ENCODE measurements at places on chromosomes 7 and 10.

DNA sequence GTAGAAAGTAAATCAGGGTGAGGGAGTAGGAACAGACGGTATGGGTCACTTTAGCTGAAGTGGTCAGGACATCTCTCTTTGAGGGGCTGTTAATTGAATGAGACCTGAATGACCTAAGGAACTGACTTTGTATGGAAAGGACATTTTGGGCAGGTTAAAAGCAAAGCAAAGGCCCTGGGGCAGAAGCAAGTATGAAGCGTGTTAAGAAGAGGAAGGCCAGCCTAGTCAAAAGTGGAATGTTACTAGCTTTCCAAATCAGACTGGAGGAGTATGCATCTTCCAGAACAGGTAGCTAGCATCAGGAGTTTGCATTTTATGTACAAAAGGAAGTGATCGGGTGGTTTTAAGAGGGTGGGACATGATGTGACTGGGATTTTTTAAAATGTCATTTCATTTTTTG lies 70.9 kb upstream of the PCGF5 start:
- no peak for DNase-seq

DNA sequence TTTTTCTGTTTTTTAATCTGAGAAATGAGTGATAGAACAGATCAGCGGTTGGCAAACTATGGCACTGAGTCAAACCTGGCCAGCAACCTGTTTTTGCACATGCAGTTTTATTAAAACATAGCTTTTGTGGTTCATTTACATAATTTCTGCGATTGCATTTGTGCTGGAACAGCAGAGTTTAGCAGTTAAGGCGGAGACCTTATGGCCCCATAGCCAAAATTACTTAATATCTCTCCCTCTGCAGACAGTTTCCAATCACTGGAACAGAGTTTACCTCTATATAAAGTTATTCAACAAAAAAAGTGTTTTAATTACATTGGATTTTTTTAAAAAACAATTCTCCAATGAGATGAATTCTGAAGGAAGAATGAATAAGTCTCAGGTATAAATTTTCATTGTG lies 212.1 kb downstream of the DGKB start:
- no peak for DNase-seq

- DNase-seq, result no peak
Measured at GRCh38 chr10:112491144-112491543, 44.1 kb downstream of the VTI1A start.

DNA sequence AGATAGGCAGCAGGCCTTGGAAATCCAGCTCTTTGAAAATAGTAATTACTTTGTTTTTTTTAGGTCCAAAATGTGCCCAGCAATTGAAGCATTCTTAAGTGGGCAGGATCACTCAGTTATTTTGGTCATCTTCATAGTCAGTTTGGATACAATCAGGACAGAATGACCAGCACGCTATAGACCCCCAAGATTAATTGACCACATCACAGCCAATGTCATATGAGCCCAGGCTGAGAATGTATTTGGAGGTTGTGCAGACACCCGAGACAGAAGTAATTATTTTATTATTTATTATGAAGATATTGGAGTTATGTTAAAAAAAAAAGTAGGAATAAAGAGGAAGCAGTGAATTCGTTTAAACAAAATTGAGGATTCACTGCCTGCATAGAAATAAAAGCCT lies 93.3 kb upstream of the PFKP start:
- no peak for DNase-seq

- no peak for DNase-seq
Measured at GRCh38 chr7:87885018-87885417, 8.7 kb downstream of the DBF4 start.

GRCh38 chr7:100607111-100607510 lies 4.9 kb downstream of the PCOLCE start:
- DNase-seq, result no peak

GRCh38 chr10:44955413-44956070 lies 4.1 kb upstream of the RASSF4 start:
- DNase-seq, result no peak

- no peak for DNase-seq
Measured at GRCh38 chr7:38938589-38938988, 29.6 kb upstream of the VPS41 start.

GRCh38 chr10:5538446-5538845 lies 13.7 kb downstream of the CALML3 start:
- DNase-seq, result no peak

GRCh38 chr7:33748793-33749192 lies 156.5 kb upstream of the BMPER start:
- no peak for DNase-seq

- no peak for DNase-seq
Measured at GRCh38 chr10:111087331-111087756, 10.5 kb downstream of the ADRA2A start.

DNA sequence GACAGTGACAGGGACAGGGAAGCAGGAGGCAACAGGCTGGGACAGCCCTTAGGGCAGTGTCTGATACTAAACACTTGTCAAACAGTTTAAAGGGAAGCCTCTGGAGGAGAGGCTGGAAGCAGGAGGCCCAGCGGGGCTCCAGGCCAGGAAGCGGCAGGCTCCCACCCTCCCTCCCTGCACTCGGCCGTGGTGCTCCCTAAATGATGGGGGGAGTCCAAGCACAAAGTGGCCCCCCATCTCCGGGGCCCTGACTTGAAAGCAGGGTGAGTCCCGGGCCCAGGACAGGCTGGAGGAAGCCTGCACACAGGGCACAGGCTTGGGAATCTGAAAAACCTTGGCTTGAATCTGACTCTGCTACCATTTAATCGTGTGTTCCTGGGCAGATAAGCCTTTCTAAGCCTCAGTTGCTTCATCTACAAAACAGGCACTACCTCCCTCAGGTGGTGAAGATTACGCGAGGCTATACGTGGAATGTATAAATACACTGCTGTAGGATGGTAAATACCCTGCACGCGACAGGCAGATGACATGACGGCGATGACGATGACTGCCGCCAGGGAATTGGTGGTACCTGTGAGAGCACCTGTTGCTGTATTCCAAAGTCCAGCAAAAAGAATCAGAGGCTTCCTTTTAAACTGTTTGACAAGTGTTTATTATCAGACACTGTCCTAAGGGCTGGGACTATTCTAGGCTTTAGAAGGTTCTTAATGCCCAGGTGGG lies 34.1 kb downstream of the GBX1 start:
- DNase-seq, result no peak

- no peak for DNase-seq
Measured at GRCh38 chr7:25359471-25360059, 131.3 kb upstream of the NPVF start.

- no peak for DNase-seq
Measured at GRCh38 chr10:132098539-132099388, 33.0 kb downstream of the JAKMIP3 start.

DNA sequence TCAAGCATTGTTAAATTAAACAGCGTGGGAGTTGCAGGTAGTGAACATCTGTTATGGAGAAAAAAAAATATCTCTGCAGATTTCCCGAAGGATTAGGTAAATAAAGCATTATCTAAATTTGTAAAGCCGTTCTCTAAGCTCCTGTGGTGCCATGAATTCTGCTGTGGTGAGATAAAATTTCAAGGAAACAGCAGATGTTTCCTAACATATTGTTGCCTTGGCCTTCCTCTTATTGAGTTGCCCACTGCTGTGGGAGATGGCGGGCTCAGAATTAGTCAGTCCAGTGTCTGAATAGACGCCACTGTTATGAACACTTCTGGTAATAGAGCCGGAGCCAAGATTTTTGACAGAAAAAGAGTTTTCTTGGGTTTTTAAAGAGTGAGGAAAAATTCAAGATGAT lies 82.6 kb upstream of the ELMO1 start:
- no peak for DNase-seq

GRCh38 chr10:133378251-133379096 lies 588 bp upstream of the PAOX start:
- no peak for DNase-seq

- DNase-seq, result no peak
Measured at GRCh38 chr7:127396184-127396583, 3.7 kb upstream of the ZNF800 start.

DNA sequence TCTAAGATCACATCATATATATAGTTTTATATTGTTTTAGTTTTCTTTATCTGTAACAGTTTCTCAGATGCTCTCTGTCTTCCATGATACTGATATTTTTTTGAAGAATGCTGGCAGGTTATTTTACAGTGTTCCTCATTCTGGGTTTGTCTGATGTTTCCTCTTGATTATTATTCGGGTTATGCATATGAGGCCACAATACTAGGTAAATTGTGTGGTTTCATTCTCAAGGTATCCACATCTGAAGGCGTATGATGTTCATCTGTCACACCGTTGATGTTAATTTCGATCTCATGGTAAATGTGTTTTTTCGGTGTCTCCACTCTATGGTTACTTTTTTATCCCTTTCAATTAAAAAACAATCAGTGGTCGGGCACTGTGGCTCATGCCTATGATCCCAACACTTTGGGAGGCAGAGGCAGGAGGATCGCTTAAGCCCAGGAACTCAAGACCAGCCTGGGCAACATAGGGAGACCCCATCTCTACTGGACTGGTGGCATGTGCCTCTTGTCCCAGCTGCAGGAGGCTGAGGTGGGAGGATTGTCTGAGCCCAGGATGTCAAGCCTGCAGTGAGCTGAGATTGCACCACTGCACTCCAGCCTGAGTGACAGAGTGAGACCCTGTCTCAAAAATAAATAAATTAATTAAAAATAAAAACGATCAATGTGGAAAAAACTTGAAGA lies 108.9 kb downstream of the TPST1 start:
- no peak for DNase-seq

DNA sequence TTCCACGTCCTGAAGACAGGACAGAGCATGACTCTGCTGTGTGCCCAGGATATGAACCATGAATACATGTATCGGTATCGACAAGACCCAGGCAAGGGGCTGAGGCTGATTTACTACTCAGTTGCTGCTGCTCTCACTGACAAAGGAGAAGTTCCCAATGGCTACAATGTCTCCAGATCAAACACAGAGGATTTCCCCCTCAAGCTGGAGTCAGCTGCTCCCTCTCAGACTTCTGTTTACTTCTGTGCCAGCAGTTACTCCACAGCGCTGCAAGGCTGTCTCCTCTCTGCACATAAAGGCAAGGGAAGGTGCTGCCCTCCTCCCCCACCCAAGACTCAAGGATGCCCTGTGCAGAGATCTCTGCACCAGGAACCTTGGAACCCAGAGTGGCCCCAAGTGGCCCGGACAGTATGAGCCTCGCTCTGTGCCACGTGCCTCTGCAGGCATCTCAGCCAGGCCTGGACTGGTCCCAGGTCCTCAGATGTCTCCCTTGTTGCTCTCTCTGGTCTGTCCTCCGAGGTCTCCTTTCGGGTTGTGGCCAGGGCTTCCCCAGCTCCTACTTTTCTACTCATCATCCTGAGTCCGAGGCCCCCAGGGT lies 230.3 kb upstream of the PRSS58 start:
- no peak for DNase-seq

- DNase-seq, result no peak
Measured at GRCh38 chr7:84624927-84625326, 430.3 kb upstream of the SEMA3A start.

DNA sequence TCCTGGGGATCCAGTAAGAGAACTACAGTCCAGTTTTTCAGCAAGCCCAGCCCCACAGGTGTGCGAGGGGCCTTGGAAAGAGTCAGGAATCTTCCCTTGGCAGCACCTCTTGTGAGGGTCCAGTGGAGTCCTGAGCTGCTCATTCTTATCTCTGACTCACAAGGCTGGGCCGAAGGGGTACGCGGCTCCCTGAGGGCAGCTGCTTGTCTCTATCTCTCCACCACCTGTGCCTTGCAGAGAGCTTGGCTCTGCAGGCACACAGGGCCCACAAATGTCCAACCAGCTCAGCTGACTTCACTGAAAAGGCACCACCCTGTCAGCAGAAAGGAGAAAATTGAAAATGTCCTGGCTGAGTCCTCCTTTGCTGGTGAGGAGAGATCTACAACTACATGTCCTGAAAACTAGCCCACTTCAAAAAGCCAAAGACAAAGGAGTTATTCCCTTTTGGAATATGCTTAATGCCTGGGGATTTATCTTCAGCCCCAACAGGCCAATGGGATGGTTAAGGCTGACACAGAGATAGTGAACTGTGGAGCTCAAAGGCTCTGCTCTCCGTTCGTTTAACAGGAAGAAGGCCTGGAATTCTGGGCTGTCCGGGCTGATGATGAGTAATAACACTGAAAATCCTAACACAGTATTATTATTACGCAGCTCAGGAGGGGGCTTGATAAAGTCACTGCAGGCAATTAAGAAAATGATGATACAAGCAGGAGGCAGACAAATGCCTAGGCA lies 23.4 kb downstream of the UROS start:
- no peak for DNase-seq

GRCh38 chr7:99121496-99122021 lies 22.3 kb downstream of the SMURF1 start:
- DNase-seq, result no peak

GRCh38 chr7:11413901-11414300 lies 418.1 kb downstream of the THSD7A start:
- no peak for DNase-seq

DNA sequence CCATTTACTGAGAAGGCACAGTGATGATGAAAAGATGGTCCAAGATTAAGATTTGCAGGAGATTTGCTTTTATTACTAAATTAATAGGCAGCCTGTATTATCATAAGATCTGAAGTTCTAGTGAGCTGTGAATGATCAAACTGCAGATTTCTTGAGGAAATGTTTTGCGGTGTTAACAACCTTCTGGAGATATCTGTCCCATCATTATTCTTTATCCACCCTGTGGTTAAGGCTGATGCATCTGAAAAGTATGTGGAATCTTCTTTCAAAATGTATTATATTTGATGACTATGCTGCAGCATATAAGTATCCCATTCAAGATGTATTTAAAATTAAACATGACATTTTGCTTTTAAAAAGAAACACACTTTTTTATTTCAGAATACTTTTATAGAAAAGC lies 150.3 kb downstream of the POLR1F start:
- no peak for DNase-seq

DNA sequence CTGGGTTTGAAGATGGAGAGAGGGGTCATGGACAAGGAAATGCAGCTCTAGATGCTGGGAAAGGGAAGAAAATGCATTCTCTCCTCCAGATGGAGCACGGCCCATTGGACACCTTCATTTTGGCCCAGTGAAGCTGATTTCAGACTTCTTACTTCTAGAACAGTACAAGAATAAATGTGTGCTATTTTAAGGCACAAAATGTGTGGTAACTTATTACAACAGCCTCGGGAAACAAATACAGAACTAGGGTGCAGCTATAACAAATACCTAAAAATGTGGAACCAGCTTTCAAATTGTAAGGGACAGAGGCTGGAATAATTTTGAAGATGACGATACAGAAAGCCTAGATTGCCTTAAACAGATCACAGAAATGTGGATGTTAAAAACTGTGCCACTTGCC lies 54.1 kb downstream of the CYTH3 start:
- no peak for DNase-seq
